Hepatic stellate cell (primary cell): ENCODE measurements at places on chromosomes 16 and 17.

- DNase-seq = no peak
Measured at GRCh38 chr16:86886651-86887050, 308.3 kb downstream of the FOXL1 start.

GRCh38 chr16:8848231-8848938 lies 20.4 kb downstream of the CARHSP1 start:
- no peak for DNase-seq

DNA sequence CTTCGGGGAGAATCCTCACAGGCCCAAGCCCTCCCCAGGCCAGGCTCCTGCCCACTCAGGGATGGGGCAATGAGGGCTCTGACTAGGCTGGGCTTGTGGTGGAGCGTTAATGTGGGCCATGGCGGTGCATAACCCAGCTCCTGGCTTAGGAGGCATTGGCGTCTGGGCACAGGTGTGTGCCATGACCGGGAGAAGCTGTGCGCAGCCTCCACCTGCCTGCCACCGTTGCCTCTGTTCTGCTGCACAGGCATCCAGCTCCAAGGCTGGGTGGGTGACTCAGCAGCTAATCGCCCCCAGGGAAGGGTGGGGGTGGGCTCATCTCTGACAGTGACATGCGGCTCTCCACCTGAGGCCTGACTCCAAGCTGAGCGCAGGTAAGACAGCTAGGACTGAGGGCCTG lies 3.5 kb upstream of the ARHGAP27 start:
- DNase-seq = no peak

GRCh38 chr16:715477-716199 lies 720 bp downstream of the METRN start:
- no peak for DNase-seq

GRCh38 chr16:66467611-66468010 lies 40.5 kb downstream of the BEAN1 start:
- DNase-seq = no peak

DNA sequence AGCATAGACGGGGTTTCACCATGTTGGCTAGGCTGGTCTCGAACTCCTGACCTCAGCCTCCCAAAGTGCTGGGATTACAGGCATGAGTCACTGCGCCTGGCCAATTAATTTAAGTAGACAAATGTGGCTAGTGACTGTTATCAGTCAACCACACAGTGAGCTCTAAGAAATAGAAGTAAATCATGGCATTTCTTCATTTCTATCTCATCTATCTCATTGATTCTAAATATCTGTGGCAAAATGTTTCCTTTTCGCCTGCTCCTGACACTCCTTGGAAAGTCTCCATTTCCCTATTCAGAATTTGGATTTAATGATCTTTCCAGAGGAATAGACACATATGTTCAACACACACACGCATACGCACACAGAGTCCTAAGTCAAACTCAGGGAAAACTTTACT lies 81.3 kb downstream of the HIC1 start:
- no peak for DNase-seq
